ENCODE measurements at places on chromosomes 12 and 14.

DNA sequence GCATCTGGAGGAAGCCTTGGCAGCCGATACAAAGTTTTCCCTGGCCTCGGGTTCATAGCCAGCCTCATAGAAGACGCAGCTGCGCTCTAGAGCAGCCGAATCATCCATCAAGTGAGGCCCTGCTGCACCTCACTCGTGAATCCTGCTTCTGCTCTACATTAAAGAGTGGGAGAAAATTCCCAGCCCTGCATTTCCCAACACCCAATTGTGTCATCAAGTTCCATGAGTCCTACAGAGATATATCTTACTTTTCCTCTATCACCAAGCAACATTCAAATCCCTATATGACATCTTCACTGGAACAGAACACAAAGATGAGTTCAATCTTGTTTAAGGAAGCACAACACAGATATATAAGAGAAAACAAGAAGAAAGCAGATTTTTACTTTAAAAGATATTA, 139.3 kb downstream of the TTC7B start:
- DNase-seq, result peak; percentile 16

- DNase-seq, result no peak
Observed at GRCh38 chr12:50362671-50363070, 33.7 kb downstream of the FAM186A start.

GRCh38 chr12:53255996-53256395, 12.1 kb upstream of the ESPL1 start:
- peak; percentile 74 for DNase-seq

- no peak for DNase-seq
Observed at GRCh38 chr14:71698673-71699072, 233.6 kb upstream of the RGS6 start.

DNA sequence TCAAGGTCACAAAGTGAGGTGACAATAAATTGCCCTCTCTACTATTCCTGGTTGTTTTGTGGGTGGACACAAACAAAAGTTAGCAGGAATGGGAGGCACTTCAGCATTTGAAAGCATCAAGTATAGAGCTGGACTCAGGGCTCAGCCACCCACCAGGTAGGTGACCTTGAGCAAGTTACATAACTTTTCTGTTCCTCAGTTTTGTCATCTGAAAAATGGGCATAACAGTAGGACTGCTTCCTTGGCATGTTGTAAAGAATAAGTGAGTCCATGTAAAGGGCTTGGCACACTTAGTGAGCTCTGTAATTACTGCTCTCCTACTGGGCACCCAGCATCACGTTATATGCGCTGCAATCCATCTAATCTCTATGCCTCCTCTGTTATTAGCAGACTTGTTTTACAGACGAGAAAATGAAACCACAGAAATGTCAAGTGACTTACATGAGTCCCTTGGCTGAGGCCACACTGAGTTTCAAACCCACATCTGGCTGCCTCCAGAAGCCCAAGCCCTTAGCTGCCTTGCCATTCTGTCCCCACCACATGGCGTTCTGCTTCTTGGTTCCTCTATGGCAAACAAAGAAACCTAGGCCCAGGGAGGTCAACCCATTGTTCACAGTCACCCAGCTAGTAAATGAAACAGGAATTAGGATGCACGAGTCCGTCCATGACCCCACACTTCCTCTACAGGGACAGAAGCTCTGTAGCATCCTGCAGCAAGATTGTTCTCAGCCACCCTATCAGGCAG, 63.2 kb upstream of the SLC24A4 start:
- peak; percentile 91 for DNase-seq

DNA sequence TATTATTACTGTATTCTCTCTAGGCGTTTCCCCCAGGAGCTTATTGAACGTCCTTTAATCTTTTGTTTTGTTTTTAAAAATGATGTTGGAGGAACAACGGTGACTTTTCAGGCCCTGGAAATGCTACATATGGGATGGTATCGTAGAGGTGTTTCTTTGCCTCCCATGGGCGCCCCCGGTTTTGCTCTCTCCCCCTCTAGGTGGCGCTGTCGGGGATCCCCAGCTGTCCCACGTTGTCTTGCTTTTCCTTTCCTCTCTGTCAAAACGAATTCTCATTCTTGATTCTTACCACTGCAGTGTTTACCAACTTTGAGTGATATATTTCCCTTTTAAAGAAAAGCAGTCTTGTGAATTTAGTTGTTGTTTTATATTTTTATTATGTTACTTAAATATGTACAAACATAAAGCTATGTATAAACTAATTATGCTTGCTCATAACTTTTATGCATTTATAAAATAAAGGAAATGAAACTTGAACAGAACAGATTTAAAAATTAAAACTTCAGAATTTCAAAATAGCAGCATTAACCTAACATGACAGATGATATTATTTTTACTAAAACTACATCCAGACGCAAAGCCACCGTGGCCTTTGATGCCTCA, 171.9 kb downstream of the RGS6 start:
- DNase-seq, result peak; percentile 76

DNA sequence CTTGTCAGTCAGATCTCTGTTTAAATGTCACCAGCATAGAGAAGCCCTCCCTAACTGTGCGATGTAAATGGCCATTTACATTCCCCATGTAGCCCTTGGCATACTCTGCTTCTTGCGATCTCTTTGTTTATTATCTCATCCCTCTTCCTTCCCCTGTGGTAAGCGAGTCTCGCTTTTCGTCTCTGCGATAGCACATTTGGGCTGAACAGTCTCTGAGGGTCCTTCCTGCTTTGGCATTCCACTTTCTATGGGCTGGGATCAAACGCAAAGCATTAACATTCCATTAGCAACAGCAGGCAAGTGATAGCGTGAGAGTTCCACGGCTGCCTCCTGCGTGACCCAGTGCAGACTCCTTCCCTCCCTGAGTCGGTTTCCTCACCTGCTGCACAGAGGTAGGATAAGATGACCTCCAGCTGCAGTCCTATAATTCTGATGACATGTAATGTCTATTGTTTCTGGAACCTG, 61.4 kb upstream of the TUNAR start:
- no peak for DNase-seq

- DNase-seq, result no peak
Observed at GRCh38 chr14:63598807-63599206, 42.9 kb downstream of the WDR89 start.

DNA sequence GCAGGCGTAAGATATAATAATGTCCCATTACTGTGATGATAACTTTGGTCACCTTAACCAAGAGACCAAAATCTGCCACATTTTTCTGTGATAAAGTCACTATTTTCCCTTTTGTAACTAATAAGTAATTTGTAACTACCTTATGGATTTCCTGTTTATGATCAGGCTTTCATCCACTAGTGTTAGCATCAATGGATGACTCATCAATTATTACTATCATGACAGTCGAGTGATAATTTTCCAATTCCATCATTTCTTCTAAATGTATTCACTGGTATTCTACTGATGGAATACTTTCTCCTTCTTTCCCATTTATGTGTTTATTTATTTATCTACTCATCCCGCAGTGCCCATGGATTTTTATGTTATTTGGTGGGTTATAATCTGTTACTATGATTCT, 148.4 kb downstream of the UNC79 start:
- DNase-seq, result no peak

GRCh38 chr12:105993766-105994555, 144.8 kb downstream of the NUAK1 start:
- DNase-seq, result no peak

DNA sequence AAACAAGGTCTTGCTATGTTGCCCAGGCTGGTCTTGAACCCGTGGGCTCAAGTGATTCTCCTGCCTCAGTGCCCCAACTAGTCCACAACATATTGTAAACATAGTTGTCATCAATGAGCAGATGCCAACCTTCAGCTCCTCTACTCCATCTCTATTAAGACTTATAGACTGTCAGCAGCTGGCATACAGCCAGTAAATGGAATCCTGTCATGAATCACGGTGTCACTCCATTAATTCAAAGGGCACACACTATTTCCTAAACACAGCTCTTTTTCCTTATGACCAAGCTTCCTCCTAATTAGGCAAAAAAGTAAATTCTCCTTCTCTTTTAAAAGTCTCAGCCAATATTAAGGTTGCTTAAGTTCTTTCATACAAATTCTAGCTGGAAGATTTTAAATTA, 111.2 kb downstream of the ITPR2 start:
- DNase-seq, result peak; percentile 67

- peak; percentile 69 for DNase-seq
Observed at GRCh38 chr12:54032627-54033100, at the start of gene HOXC5. Gene HOXC5, plus strand, starts transcription at chr12:54033050. Its CDS starts 73 bp downstream, at chr12:54033123.

GRCh38 chr12:42946871-42947381, 357.4 kb upstream of the PRICKLE1 start:
- DNase-seq, result no peak

GRCh38 chr12:131047789-131048610, 94.3 kb downstream of the ADGRD1 start:
- DNase-seq, result no peak

DNA sequence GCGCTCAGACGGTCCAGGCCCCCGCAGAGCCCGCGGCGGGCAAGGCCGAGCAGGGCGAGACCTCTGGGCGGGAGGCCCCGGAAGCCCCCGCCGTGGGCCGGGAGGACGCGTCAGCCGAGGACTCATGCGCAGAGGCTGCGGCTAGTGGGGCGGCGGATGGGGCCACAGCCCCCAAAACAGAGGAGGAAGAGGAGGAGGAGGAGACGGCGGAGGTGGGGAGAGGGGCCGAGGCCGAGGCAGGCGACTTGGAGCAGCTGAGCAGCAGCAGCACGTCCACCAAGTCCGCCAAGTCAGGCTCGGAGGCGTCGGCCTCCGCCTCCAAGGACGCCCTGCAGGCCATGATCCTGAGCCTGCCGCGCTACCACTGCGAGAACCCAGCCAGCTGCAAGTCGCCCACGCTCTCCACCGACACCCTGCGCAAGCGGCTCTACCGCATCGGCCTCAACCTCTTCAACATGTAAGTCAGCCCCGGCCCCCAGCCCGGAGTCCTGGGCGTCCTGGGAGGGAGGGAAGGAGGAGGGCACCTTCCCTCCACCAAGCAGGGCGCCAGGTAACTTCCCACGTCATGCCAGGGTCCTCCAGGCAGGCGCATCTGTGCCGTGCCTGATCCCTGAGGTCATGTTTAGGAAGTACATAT, 72.4 kb downstream of the IQSEC3 start:
- DNase-seq, result peak; percentile 28

GRCh38 chr12:88391556-88391955, 188.7 kb downstream of the KITLG start:
- DNase-seq, result peak; percentile 15

- peak; percentile 9 for DNase-seq
Observed at GRCh38 chr12:76311796-76312195, 36.4 kb downstream of the BBS10 start.

DNA sequence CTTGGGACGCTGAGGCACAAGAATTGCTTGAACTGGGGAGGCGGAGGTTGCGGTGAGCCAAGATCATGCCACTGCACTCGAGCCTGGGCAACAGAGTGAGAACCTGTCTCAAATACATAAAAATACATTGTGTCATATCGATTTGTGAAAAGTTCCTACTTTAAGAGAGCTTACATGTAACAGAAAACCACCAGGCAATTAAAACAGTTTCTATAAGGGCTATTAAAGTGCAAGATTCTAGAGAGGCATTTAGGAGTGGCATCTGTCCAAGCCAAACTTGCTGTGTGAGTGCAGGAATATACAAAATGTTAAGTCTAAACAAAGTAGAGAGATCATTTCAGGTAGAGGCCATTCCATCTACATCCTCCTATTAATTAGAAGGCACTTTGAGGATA, 1.7 kb upstream of the NEK9 start:
- DNase-seq, result no peak
